ENCODE measurements at places on chromosomes 3 and 15. TPM values are rescaled to one million over a fixed set of nuclear protein-coding genes. Genes with fewer than 3 reads are reported as not detected.

- no peaks in the 10 kb centered on the region for H3K27me3 ChIP-seq
- no peaks in the 10 kb centered on the region for H3K36me3 ChIP-seq
- no peak for DNase-seq
- no peak overlapping the region for H3K27ac ChIP-seq
Observed at GRCh38 chr3:169456900-169457299, 206.6 kb downstream of the MECOM start.

GRCh38 chr15:85579957-85580694, 199.7 kb downstream of the AKAP13 start:
- no peaks in the 10 kb centered on the region for H3K4me1 ChIP-seq
- H3K27ac ChIP-seq, result peak overlapping the region; percentile 84
- peak overlapping the region; percentile 40 for H3K4me3 ChIP-seq
- no peak for DNase-seq

DNA sequence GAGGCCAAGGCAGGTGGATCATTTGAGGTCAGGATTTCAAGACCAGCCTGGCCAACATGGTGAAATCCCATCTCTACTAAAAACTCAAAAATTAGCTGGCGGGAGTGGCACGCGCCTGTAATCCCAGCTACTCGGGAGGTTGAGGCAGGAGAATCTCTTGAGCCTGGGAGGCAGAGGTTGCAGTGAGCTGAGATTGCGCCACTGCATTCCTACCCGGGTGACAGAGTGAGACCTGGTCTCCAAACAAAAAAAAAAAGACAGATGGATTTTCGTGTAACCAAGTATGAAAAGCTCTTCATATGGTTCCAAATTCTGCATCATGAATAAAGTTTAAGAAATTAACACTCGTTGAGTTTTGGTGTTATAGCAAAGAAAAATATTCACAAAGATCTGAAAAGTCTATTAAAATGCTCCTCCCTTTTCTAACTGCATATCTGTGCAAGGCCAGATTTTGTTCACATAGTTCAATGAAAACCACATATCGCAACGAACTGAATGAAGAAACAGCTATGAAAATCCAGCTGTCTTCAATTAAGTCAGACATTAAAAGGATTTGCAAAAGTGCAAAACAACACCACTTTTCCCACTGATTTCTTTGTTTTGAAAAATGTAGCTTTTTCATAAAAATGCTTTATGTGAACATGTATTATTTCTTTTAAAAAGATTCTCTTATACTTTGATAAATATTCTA, 23.8 kb upstream of the FBLN2 start:
- no peak for DNase-seq
- H3K27ac ChIP-seq, result peak overlapping the region; percentile 86

DNA sequence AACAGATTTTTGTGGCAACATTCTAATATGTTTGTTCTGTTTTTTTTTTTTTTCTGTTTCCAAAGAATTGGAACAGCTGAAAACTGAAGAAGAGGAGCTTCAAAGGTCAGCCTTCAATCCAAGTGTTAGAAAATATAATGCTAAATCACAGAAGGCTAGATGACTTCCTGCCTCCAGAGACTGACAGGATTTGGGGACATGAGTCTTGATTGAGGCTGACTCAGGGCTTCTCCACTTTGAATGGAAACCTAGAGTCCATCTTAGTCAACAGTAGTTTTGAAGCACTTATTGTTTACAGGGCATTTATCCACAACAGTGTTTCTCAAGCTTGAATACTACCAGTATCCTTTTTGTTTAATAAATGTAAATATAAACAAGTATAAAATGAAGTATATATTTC, 44.5 kb upstream of the RAD51 start:
- DNase-seq, result no peak
- H3K27me3 ChIP-seq, result no peaks in the 10 kb centered on the region
- no peak overlapping the region for H3K27ac ChIP-seq
- no peak overlapping the region for H3K4me3 ChIP-seq

DNA sequence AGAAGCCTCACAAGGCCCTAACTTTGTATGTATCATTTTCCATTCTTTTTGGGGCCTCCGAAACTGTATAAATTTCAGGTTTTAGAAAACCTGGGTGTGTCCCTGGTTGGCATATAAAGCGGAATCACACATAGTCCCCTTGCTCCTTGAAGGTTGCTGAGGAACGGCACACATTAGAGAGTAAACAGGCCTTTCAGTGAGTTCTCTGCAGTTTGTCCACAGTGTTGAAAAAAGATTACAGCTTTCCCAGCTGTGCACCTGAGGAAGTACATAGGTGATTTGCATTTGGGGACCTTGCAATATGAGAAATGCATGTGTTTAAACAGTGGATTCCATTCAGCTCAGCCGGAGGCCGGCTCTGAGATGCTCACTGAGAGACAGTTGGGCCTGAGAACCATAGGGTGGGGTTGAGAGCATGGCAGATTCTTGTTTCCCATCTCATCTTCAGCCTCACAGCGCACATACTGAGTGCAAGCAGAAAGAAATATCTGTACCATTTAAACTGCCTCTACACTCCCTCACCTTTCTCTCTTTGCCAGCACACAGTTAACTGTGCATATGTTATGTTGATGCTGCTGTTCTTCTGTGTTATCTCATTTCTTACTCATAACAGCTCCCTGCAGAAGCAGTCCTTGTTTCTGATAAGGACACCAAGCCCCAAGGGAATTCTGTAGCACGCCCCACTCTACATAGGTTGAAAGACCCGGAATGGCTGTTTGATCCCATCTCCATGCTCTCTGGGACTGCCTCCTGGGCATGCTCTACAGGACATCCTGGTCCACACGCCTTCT, 60.4 kb downstream of the BOC start:
- no peaks in the 10 kb centered on the region for H3K4me1 ChIP-seq
- no peaks in the 10 kb centered on the region for H3K27me3 ChIP-seq
- no peak overlapping the region for H3K4me3 ChIP-seq
- DNase-seq, result no peak
- peak overlapping the region; percentile 66 for H3K27ac ChIP-seq
- no peaks in the 10 kb centered on the region for H3K36me3 ChIP-seq

DNA sequence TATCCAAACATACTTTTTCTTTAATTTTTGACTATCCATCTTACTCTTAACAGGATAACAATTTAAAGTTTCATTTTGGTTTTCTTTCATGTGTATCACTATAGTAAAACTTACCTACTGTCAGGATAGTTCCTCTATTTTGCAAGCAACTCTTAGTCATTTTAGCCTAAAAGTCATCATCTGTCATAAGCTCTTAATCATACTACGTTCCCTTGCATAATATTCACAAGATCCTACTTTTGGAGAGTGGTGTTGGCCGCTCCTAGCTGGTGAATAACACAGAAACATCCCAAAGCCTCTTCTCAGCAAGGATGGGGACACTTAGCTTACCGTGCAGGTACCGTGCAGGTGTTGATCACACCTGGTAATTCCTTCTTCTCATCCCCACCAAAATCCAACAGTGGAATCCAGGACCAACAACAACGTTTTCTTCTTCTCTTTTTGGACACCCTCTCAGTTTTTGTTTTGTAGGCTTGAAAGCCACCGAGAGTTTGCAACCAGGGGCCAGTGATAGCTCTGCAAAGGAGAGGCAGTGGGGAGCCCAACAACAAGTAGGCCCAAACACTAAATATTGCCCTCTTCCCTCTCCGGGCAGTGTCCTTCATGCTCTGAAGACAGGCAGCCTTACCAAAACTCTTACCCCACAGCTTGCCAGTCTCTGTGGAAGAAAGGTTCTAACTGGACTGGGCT, 433 bp downstream of the FILIP1L start:
- no peaks in the 10 kb centered on the region for H3K4me1 ChIP-seq
- DNase-seq, result no peak
- no peak overlapping the region for H3K4me3 ChIP-seq
- H3K36me3 ChIP-seq, result no peaks in the 10 kb centered on the region
- no peaks in the 10 kb centered on the region for H3K27me3 ChIP-seq
- H3K27ac ChIP-seq, result no peak overlapping the region

DNA sequence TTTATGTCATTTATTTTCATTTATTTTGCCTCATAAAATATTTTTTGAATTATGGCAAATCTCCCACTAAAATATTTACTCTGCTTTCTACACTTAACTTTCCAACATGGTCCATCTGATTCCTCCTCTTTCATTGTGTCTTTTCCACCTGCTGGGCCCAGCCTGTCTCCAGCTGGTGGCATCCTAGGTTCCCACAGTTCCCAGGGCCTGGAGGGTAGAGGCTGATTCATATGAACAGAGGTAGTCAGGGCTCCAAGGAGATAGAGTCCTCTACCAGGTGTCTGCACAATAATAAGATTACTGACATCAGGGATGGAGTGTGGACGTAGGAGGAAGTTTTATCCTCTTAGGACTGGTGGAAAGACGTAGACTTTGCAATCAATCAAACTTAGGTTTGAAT, 14.3 kb downstream of the ZBTB38 start:
- no peaks in the 10 kb centered on the region for H3K4me1 ChIP-seq
- DNase-seq, result no peak
- no peaks in the 10 kb centered on the region for H3K27me3 ChIP-seq
- no peak overlapping the region for H3K27ac ChIP-seq
- no peaks in the 10 kb centered on the region for H3K36me3 ChIP-seq

GRCh38 chr3:71582036-71582611, 1.4 kb downstream of the FOXP1 start:
- peak; percentile 64 for DNase-seq
- H3K4me1 ChIP-seq, result no peaks in the 10 kb centered on the region
- no peaks in the 10 kb centered on the region for H3K27me3 ChIP-seq

DNA sequence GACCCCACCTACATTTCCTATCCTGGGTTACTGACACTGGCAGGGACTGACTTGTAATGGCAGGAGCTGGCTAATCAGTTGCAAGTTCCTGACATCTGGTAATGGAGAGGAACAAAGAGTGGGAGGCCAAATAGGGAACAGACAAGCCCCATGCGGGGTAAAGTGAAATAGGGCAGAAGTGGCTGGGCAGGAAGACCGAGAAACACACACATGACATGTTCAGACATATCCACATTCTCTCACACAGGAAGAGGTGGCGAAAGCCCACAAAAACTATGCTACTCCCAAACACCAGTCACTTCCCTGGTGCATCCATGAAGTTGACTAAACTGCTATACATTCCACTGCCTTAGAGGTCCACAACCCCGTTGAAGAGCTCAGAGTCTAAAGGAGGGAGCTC, 394.1 kb upstream of the TBL1XR1 start:
- no peak overlapping the region for H3K4me3 ChIP-seq
- peak; percentile 61 for DNase-seq
- H3K4me1 ChIP-seq, result peaks cover 4% of the 10 kb centered on the region
- no peaks in the 10 kb centered on the region for H3K36me3 ChIP-seq
- no peaks in the 10 kb centered on the region for H3K27me3 ChIP-seq

The OIP5 gene
- total RNA-seq, result 0.33 TPM

The SCN5A gene
- total RNA-seq, result 0.29 TPM

The IL5RA gene
- total RNA-seq, result not detected

The BFSP2 gene
- not detected for total RNA-seq

The CLSTN2 gene
- 33.1 TPM for total RNA-seq
